ENCODE measurements at places on chromosomes 4 and X.

- DNase-seq = no peak
Observed at GRCh38 chr4:163404580-163404979, 60.9 kb downstream of the NPY5R start.

DNA sequence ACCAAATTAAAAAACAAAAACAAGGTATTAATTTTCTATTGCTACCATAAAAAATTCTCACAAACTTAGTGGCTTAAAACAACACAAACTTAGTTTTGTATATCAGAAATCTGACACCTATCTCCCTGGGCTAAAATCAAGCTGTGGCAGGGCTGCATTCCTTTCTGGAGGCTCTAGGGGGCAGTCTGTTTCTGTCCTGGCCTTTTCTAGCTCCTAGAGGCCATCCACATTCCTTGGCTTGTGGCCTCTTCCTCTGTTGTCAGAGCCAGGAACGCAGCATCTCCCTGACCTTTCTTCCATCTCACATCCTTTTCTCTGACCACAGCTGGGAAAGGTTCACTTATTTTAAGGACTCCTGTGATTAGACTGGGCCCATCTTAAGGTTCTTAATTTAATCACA lies 38.9 kb upstream of the TLR2 start:
- no peak for DNase-seq

DNA sequence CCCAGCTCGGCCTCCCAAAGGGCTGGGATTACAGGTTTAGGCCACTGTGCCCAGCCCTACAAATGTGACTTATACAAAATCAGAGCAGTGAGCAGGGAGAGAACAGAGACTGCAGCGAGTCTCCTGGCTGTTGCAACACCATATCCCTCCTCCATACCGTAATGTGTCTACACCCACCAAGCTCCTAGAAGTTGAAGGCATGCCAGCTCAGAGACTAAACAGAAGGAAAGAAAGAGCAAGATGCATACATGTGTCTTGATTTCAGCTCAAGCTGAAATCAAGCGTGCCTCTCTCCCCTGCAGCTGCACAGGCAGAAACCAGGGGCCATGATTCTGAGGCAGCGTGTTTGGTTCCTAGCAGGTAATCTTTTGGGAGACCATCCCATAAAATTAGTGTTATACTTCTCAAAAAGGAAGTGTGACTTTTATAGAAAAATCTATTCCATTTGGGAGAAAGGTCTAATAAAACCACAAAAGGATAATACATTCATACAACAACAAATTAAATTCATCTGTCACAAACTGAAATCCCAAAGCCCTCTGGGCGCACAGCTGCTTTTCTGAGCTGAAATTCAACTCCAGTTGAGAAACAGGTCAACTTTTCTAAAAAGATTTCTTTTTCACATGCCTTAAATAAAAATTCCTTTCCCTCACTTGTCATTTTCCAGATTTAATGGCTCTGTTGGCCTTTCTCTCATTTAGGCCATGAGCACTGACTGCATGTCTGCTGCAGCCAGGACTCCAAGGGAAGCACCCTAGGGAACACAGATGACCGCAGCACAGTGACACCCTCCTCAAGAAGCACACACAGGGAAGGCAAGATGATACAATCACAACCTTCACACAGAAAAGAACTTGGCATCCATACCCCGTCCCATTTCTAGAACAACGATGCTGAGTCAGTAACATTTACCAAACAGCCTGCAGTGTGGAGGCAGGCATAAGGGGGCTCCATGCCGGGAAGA lies 34.4 kb downstream of the AFAP1 start:
- DNase-seq = no peak

DNA sequence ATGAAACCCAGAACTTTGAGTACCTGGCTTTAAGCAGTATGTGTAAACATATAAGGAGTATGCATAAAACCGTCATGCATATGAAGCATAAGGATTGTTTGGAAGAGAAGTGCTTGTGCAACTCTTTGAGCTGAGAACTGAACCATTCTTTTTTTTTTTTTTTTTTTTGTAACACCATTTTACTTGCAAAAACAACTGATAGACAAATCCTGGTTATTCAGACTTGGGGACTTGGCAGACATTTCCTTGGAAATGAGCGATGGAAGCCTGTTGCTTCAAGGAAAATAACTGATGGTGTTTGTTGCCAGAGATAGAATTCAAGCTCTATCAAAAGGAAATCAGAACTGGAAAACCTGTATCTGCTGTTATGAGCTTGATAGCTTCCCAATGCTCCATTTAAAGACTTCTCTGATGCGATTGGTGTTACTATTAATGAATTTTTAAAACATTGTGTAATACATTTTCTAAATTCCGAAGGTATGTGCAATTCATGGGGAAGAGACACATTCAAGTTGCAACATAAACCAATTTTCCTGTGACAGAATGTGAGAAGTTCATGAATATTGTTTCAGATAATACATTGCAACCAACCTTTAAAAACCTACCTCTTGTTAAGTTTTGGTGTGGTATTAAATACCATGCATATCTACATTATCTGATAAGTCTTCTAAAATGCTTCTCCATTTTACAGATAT lies 47.0 kb upstream of the FAT1 start:
- DNase-seq = no peak

GRCh38 chrX:55867708-55868107 lies 150.2 kb downstream of the RRAGB start:
- DNase-seq = no peak

GRCh38 chr4:182752158-182752910 lies 164.9 kb downstream of the DCTD start:
- no peak for DNase-seq

DNA sequence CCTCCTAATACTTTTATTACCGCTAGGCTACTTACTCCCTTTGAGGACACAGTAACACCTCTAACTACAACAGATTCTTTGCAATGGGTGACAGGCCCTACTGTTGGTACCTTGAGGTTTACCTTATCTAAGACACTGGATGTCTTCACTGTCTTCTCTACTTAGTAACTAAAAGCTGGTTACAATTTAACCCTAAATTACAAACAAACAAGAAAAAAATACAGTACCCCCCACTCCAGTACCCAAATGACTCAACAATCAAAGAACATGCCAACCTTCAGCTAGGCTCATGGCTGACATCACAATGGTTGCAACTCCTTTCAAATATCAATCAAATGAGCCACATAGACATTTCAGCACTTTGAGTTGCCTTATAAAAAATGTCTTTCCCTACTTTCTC lies 198.0 kb downstream of the GUCY2F start:
- no peak for DNase-seq

DNA sequence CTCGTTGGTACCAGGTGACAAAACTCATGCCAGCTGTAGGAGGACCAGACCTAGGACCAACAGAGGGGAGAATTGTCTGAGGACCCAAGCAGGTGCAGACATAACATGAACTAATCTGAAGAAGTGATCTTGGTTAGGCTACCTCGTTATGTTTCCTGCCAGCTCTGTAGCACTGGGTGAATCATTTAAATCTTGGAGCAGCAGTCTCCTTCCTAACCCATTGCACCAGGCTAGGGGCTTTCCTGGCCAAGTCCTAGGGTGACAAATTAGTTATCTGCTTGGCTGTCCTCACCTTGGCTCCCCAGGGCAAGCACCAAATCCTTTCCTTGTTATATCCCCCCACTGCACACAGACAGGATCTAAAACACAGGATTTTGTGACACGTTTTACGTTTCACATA lies 87.8 kb downstream of the WWC2 start:
- no peak for DNase-seq

- peak; percentile 7 for DNase-seq
Observed at GRCh38 chr4:166941629-166942028, 292.7 kb downstream of the SPOCK3 start.

DNA sequence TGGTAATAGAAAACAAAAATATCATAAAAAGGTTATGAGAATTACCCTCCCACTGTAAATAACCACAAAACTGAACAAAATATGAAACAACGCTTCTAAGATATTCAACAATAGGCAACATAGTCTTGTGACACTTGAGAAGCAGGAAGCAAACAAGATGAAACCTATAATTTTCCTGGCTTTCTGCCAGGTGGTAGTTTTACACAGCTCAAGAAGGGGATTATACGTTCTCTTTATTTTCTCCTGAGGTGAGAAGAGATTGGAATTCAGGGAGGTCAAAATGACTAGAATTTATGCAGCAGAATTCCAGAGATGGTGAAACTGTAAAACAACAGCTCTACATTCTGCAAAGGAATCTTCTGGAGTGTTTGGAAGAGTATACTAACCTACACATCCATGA lies 186.0 kb downstream of the HHIP start:
- DNase-seq = no peak

GRCh38 chrX:129833153-129833990 lies 10.3 kb downstream of the ZDHHC9 start:
- no peak for DNase-seq

- DNase-seq = no peak
Observed at GRCh38 chrX:536616-537015, 94.0 kb upstream of the SHOX start.

- no peak for DNase-seq
Observed at GRCh38 chr4:145939441-145939750, 773 bp upstream of the ZNF827 start.

GRCh38 chr4:168509786-168510185 lies 12.9 kb downstream of the PALLD start:
- no peak for DNase-seq

GRCh38 chr4:140940589-140940988 lies 184.4 kb upstream of the TBC1D9 start:
- DNase-seq = no peak

DNA sequence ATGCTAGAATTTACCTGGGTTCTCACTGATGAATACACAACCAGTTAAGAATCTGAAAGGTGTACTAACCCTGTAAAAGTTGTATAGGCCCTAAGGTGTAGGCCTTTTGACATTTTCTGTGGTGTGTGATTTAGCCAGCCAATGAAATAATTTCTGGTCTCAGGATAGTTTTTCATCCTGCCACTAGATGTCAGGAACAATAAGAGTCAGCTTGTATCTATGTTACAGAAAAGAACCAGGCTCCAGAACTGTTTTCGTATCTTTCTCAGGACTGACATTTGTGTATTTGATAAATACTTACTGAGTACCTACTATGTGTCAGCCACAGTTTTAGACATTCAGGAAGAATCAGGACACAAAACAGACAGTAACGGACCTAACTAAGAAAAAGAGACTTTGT lies 673.6 kb upstream of the TENM3 start:
- DNase-seq = peak; percentile 12

DNA sequence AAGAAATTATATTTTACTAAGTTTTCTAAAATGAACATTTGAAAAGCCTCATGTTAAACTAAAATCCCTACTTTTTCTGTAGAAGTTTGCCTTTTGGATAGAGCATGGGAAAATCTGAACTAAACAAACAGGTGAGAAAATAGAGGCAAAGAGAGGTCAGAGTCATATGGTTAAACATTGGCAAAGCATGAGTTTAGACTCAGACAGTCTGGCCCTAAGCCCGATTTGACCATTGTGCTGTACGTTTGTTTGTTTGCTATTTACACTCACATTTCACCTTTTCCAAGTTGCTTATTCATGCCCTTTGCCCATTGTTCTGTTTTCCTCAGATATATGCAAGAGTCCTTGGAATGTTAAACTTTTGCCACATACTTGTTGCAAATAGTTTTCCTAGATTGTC lies 85.4 kb downstream of the TIGD2 start:
- DNase-seq = no peak

GRCh38 chrX:100120956-100121355 lies 289.1 kb downstream of the PCDH19 start:
- no peak for DNase-seq

DNA sequence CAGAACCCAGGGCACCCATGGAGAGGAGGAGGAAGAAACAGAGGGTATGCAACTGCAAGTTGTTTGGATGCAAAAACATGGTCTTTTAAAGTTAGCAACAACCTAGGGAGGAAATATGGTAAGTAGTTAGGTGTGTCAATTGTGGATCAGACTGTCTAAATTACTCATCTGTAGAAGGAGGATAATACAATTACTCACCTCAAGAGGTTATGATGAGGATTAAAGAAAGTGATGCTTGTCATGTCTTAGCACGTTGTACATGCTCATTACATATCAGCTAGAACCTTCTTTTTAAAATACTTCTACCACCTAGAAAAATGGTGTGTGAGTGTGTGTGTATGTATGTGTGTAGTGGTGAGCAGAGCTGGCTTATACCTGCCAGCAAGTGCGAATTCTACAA lies 2.3 kb upstream of the C1QTNF7 start:
- no peak for DNase-seq

DNA sequence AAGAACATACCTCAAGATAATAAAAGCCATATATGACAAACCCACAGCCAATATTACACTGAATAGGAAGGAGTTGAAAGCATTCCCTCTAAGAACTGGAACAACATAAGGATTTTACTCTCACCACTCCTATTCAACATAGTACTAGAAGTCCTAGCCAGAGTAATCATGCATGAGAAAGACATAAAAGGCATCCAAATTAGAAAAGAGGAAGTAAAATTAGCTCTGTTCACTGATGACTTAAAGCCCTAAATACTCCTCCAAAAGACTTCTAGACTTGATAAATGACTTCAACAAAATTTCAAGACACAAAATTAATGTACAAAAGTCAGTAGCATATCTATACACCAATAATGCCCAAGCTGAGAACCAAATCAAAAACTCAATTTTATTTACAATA lies 235.7 kb downstream of the NKX6-1 start:
- no peak for DNase-seq

DNA sequence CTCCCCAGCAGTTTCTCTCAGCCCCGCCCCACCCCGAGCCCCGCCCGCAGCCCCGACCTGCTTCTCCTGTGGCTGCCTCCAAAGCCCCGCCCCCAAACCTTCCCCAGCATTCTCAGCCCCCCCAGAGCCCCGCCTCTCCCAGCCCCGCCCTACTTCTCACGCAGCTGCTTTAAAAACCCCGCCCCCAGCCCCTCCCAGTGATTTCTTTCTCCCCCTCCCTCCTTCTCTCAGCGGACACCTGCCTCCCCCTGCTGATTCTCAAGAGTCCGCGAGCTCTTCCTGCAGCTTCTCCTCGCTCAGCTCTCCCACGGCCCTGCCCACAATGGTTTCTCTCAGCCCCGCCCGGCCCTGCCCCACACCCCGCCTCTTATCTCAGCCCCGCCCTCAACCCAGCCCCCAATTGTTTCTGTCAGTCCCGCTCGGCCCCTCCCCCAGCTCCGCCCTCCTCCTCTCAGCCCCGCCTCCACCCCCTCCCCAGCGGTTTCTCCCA lies 636 bp upstream of the EOLA1 start:
- no peak for DNase-seq

- DNase-seq = no peak
Observed at GRCh38 chr4:8117278-8117682, 41.3 kb downstream of the ABLIM2 start.

GRCh38 chr4:8907596-8908205 lies 36.1 kb upstream of the HMX1 start:
- DNase-seq = no peak

DNA sequence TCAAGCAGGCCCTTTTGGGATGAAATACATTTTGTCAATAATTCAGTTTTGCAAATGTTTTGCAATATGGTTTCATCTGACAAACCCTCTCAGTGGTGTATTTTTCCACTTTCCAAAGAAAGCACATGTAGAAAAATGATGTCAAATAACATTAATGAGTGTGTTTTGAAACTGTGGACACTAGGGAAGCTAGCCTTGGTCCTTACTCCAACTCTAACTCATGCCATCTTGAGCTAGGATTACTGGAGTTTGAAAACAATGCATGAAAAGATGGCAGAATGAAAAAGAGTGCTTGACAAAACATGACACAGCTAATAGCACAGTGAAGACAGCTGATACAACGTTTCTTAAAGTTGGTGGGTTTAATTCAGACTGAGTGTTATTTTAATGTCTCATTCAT lies 41.4 kb downstream of the HAND2 start:
- no peak for DNase-seq

Measured in Panc1 (cell line).